ENCODE measurements at places on chromosomes 16 and 17. TPM values are rescaled to one million over a fixed set of nuclear protein-coding genes. Genes with fewer than 3 reads are reported as not detected.

- DNase-seq = no peak
Observed at GRCh38 chr17:57782647-57783337, 37.7 kb upstream of the CCDC182 start.

GRCh38 chr17:44587339-44587738 lies 30.1 kb downstream of the FZD2 start:
- peak; percentile 91 for DNase-seq

GRCh38 chr16:66211651-66212050 lies 154.8 kb upstream of the CDH5 start:
- no peak for DNase-seq

GRCh38 chr17:17419631-17420030 lies 57.2 kb upstream of the MED9 start:
- no peak for DNase-seq

- DNase-seq = no peak
Observed at GRCh38 chr16:16143038-16143763, 80.1 kb downstream of the ABCC6 start.

- no peak for DNase-seq
Observed at GRCh38 chr17:19590912-19591551, 57.4 kb downstream of the SLC47A1 start.

DNA sequence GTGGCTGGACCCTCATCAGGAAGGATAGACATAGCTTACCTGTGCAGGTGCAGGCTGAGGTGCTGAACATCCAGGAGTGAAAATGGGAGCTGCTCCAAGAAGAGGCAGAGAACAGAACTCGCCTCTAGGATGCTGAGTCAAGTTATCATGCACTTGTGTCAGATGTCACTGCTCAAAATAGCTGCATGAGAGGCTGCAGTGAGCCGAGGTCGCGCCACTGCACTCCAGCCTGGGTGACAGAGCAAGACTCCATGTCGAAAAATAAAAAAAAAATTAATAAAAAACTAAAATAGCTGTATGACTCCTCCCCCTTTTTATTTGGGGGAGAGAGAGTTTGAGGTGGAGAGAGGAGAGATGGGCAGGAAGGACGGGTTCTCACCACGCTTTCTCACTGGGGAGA lies 148.8 kb downstream of the FOXL1 start:
- DNase-seq = no peak

DNA sequence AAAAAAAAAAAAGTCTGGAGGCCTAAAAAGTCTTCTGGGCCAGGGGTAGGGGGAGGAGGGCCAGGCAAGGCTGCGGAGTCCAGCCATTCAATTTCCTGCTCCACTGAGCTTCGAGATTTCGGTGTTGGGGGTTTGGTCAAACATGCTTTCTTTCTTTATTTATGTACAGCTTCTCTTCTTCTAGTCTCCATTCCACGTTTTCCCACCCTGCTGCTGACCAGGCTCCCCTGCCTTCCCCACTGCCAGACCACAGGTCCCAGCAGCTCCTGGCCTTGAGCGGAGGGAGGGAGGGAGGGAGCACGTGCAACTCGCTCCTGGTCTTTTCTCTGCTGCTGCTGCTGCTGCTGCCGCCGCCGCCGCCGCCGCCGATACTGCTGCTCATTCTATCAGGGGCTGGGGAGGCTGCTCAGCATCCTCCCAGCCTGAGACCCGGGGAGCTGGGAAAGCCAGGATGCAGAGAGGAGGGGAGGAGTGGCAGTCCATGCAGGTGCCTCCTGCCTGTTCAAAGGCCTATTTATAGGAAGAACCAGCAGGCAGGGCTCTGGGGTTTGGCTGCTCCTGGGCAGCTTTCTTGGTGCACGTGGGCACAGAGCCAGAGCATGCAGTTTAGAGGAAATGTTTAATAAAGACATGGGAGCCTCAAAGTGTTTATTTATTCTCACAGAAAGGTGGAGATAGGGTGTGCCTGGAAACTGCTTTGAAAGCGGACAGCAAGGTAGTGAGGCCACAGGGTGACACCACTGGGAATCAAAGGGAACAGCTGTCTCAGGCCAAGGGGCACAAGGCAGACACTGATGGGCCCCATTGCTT lies 23.4 kb upstream of the ZFHX3 start:
- no peak for DNase-seq

- no peak for DNase-seq
Observed at GRCh38 chr17:18234853-18235380, 9.5 kb downstream of the LLGL1 start.

DNA sequence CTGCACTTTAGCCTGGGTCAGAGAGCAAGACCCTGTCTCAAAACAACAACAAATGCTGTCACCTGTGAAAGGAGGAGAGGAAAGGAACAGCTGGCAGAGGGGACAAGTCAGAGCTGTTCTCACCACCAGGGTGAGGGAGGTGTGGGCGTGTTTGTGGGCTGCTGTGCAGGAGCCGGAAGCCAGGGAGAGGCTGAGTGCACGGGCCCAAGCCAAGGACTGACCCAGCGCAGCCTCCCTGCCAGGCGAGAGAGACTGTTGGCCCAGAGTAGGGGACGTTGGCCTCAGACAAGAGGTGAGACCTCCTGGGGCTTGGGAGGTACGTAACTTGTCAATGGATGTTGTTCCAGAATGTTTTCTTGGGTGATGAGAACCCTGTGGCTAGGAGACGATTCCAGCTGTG lies 10.7 kb downstream of the SPNS2 start:
- DNase-seq = no peak

DNA sequence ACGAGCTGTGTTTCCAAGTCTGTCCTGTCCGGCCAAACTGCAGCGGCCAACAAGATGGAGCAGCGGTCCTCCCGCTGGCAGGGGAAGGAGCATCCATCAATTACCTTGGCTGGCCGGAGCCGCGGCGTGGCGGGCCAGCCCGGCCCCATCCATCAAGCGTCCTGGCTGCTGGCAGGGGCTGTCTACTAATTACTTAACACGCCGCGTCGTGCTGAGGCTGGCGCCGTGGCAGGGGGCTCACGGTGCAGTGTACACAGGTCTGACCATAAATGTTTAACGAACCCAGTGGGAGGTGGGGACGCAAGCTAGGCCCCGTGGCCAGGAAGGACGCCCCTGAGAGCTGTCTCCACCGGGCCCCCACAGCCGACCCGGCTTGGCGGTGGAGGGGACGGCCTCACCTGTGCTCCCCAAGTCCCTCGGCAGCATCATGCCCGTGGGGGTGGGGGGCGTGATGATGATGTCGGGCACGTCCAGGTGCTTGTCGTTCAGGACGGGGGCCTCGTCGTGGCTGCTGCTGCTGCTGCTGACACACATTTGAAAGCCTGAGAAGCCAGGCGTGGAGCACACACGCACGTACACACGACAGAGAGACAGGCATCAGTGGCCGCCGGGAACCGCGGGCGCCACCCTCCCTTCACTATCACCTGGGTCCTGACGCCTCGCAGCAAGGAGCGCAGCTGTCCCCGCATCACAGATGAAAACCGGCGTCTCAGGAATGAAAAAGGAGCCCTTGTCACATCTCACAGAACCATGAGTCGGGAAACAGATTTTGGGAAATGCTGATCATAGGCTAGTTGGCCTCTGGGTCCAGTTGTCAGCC lies 21.2 kb upstream of the GINS2 start:
- DNase-seq = no peak

DNA sequence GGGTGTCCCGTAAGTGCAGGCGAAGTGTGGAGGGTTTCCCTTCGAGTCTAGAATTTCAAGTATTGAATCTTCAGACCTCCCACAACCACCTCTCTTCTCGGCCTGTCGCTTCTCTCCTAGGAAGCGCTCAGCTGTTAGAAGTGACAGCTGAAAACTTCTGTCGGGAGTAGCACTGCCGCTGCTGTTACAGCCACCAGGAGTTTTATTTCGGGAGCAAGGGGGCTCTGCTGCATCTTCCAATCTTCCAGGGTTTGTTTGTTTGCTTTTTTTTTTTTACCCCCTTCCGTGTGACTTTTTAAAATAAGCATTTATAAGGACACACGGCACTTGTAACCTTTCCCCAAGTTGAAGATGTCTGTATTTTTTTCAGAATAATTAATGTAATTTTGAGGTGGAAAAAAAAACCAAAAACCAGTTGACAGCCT lies 767 bp downstream of the RPS6KB1 start:
- DNase-seq = peak; percentile 8

GRCh38 chr17:82545071-82545462 lies 25.5 kb downstream of the FOXK2 start:
- no peak for DNase-seq

- DNase-seq = no peak
Observed at GRCh38 chr16:73159296-73159695, 111.4 kb upstream of the ZFHX3 start.

GRCh38 chr16:997440-998051 lies 16.0 kb downstream of the SOX8 start:
- DNase-seq = peak; percentile 41

DNA sequence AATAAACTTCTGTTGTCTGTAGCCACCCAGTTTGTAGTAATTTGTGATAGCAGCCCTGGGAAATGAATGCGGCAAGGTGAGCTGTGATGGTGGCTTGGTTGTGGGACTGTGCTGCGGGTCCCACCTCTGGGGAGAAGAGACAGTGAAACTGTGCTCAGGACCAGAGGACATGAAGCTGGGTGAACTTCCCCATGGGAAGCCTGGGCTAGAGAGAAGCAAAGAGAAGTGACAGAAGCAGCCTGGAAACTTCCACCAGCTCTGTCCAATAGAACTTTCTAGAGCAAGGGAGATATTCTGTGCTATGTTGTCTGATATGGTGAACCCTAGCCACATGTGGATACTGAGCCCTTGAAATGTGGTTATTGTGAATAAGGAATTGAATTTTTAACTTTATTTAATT lies 51.5 kb upstream of the EMP2 start:
- DNase-seq = no peak

- DNase-seq = no peak
Observed at GRCh38 chr17:67215991-67216421, 29.0 kb downstream of the HELZ start.

DNA sequence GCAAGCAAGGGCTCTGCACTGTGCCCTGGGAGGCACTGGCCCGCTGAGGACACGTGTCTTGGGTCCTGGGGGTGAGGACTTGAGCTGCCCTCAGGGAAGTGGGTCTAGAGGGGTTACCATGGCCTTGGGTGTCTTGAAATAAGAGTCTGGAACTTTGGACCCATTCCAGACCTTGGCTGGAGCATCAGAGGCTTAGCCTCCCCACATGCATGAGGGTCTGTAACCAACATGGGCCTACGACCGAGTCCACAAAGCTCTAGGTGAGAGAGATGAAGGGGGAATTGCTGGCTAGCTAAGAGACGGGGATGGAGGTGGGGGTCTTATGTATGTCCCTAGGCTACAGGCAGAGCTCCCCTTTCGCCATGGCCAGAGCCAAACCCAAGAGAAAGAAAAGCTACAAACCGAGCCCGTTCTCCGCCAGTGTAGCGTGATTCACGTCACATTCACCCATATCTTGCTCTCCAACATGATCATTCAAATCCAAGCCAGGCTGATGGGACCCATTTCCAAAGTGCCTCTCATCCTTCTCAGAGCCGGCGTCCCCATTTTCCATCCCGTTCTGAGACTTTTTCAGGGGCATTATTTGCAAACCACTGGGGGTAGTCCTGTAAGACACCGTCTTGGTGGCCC lies 120.1 kb downstream of the CDYL2 start:
- DNase-seq = no peak

DNA sequence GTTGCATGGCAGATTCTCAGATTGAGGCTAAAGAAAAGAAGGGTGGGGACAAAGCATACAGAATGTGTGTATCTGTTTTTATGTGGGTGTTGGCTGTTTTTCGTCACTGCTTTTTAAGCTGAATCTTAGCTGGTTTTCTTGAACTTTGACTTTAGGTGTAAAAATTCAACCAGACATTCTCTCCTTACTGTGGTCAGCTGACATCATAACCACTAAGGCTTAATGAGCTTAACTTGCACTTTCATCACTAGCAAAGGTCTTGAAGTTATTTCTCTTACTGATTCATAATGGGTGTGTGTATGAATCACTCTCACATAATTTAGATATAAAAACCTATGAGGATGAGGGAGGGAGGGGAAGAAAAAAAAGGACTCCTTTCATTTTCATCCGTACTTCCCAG lies 4.0 kb upstream of the CDC6 start:
- DNase-seq = peak; percentile 96

DNA sequence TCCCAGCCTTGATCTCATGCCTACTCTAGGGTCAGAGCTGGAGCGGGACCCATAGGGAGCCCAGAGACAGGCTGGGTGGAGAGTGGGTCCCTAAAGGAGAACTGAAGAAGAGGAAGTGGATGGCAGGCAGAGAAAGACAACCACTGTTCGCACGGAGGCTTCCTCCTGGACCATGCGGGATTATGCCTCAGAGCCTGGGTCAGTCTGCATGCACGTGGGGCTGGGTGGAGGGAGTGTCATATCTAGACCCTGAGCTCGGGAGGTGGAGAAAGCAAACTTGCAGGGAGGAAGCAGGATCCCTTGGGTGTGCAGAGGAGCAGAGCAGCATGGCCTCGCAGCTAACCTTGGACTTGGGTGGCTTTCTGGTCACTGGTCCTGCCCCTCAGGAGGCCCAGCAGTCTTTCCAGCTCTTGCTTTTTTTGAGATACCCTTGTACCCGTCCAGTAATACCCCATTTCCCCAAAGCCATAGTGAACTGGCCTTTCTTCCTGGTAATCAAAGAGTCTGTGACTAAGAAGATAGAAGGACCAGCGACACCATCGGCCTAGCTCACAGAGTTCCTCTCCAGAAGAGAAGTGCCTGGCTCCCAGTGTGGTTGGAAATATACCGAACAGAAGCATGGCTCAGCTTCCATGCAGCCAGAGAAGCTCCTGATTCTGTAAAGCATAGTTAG lies 344.2 kb downstream of the CPPED1 start:
- no peak for DNase-seq

GRCh38 chr17:81939881-81940385 lies 2.8 kb upstream of the PYCR1 start:
- no peak for DNase-seq

DNA sequence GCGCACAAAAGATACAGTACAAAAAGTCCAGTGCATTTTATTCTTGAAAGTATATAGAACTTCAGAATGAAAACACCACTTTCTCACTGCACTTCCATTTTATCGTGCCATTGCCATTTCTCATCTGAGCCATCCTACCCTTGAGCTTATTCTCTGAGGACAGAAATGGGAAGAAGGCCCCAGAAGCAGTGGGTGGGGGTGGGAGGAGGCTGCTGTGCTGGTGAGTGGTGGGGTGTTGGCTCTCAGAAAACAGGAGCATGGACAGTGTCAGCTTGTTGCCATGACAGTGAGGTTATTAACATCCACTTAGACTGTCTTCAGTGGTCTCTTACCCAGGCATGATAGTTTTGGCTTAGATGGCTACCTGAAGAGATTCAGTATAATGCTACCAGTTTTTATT lies 4.5 kb downstream of the ATMIN start:
- no peak for DNase-seq

ANKRD40CL gene
- total RNA-seq = not detected

KRTAP9-8 gene
- total RNA-seq = not detected

P2RX1 gene
- not detected for total RNA-seq

CETP gene
- not detected for total RNA-seq

IL34 gene
- 1.3 TPM for total RNA-seq

ZNF747 gene
- total RNA-seq = 1.9 TPM

HNF1B gene
- total RNA-seq = not detected

CCDC144A gene
- total RNA-seq = 1.4 TPM

ALOX15 gene
- not detected for total RNA-seq

CPNE7 gene
- 5.4 TPM for total RNA-seq

RSKR gene
- total RNA-seq = 2.8 TPM

ENPP7 gene
- total RNA-seq = not detected
